Memory B cell (primary cell): ENCODE measurements at places on chromosomes 4 and X.

- no peak overlapping the region for H3K27ac ChIP-seq
- no peaks in the 10 kb centered on the region for H3K27me3 ChIP-seq
- DNase-seq = no peak
- H3K4me3 ChIP-seq = no peak overlapping the region
- peaks cover 3% of the 10 kb centered on the region for H3K4me1 ChIP-seq
Measured at GRCh38 chr4:100880011-100880410, 362.2 kb upstream of the EMCN start.

GRCh38 chr4:118760092-118760491 is 74.9 kb downstream of the METTL14 start:
- H3K27ac ChIP-seq = peak overlapping the region; percentile 32
- H3K36me3 ChIP-seq = peaks cover 20% of the 10 kb centered on the region
- no peaks in the 10 kb centered on the region for H3K27me3 ChIP-seq
- DNase-seq = no peak
- peak overlapping the region; percentile 37 for H3K4me3 ChIP-seq

GRCh38 chr4:120081726-120082125 is 15.1 kb upstream of the MAD2L1 start:
- no peaks in the 10 kb centered on the region for H3K27me3 ChIP-seq
- H3K36me3 ChIP-seq = no peaks in the 10 kb centered on the region
- H3K27ac ChIP-seq = no peak overlapping the region
- no peak overlapping the region for H3K4me3 ChIP-seq
- no peaks in the 10 kb centered on the region for H3K4me1 ChIP-seq

- no peaks in the 10 kb centered on the region for H3K27me3 ChIP-seq
- H3K4me3 ChIP-seq = no peak overlapping the region
- H3K27ac ChIP-seq = no peak overlapping the region
- no peak for DNase-seq
- H3K36me3 ChIP-seq = no peaks in the 10 kb centered on the region
- no peaks in the 10 kb centered on the region for H3K4me1 ChIP-seq
Measured at GRCh38 chrX:145613894-145614293, 203.7 kb upstream of the SLITRK2 start.

DNA sequence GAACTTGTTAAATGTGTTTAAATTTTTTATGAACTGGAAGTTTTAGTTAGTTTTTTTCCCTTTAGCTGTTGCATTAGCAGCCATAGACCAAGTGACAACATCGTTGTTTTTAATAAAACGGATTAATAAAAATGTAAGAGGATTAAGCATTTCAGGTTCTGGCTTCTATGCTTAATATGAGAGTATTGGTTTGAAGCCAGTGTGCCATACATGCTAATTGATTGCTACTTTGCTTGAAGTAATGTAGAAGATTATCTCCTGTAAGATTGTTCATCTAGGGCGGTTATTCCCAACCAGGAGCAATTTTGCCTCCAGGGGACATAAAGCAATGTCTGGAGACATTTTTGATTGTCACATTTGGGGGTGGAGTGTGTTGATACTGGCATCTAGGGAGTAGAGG is 54.3 kb downstream of the TLL1 start:
- DNase-seq = no peak
- H3K27ac ChIP-seq = no peak overlapping the region
- H3K36me3 ChIP-seq = no peaks in the 10 kb centered on the region
- H3K4me1 ChIP-seq = no peaks in the 10 kb centered on the region
- H3K4me3 ChIP-seq = no peak overlapping the region

- H3K36me3 ChIP-seq = peaks cover 17% of the 10 kb centered on the region
- no peaks in the 10 kb centered on the region for H3K27me3 ChIP-seq
- no peak overlapping the region for H3K4me3 ChIP-seq
- DNase-seq = no peak
- H3K27ac ChIP-seq = no peak overlapping the region
- no peaks in the 10 kb centered on the region for H3K4me1 ChIP-seq
Measured at GRCh38 chr4:150315175-150315574, 236.9 kb downstream of the DCLK2 start.

DNA sequence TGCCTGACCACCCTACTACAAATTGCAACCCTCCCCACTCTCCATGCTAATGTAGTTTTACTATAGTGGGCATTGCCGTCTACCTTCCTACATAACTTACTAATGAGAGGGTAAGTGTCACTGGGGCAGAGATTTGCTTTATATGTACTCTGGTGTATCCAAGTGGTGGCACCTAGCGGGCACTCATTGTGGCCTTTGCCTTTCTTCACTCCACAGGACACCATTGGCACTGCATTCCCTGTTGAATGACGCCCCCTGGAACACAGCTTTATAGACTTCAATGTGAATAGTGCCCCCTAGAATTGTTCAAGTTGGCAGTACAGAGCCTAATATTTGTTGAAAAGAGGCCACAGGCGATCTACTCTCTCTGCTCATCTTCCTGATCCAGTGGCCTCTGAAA is 215.8 kb downstream of the MID1IP1 start:
- H3K27me3 ChIP-seq = no peaks in the 10 kb centered on the region
- no peak overlapping the region for H3K4me3 ChIP-seq
- no peak for DNase-seq
- no peak overlapping the region for H3K27ac ChIP-seq
- no peaks in the 10 kb centered on the region for H3K36me3 ChIP-seq
